ENCODE measurements at places on chromosomes 6 and 20.
A peak's percentile ranks its signal among the peaks of the same experiment; 100 is the strongest.

DNA sequence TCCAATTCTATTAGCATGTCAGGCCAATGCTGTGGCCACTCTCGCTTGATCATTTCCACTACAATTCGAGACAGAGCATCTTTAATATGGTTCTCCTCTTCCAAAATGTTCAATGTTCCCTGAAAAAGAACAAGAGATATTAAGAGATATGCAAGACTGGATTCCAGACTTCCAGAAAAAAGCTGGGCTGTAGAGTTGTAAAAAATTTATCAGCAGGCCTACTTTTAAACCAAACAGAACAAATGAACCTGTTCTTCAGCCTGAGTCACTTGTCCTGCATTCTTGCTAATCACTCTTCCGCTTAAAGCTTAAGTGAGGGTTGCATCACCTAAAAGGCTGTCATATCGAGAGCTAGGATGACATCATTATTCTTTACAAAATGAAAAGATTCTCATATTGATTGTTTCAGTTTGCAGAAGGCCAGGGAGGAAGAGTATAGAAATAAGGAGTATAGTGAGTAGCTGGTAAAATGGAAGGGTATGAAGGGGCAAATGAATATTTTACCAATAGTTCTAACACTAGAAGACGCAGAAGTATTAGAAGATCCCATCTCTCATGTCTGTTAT is 4.9 kb downstream of the XPO5 start:
- DNase-seq: no peak

GRCh38 chr6:37625591-37626374 is 71.9 kb downstream of the MDGA1 start:
- DNase-seq: no peak

GRCh38 chr6:76381612-76382011 is 309.1 kb upstream of the IMPG1 start:
- DNase-seq: no peak

- DNase-seq: no peak
Observed at GRCh38 chr6:109449795-109450673, 5.5 kb downstream of the MICAL1 start.

DNA sequence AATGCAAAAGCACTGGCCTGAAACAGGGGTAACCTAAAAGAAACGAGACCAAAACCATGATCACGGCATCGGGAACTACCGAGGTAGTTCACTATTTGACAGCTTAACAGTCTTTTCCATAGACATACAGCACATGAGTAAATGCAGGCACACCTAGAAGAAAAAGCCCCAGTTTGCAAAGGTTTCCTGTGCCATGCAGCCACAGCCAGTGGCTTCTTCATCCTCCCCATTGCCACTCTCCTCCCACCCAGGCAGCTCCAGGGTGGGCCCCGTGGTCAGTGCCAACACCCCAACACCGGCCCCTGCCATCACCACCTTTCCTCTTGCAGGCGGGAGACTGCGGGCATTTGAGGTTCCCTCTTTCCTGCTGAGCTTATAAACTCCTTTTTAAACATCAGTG is 115.4 kb downstream of the SLC23A2 start:
- DNase-seq: no peak

DNA sequence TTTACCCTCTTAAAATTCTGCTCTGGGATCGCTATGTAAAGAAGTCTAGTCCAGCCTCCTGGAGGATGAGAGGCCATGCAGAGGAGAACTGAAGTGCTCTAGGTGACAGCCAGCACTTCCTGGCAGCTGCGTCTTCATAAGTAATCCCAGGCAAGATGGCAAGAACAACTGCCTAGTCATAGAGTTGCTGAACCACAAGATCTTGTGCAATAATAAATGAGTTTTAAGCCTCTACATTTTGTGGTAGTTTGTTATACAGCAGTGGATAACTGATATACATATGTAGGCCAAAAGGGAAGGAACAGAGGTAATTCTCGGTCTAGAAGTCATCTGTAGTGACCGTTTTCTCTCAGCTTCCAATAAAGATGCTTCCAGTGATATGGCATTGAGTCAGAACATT is 103.8 kb upstream of the FLRT3 start:
- no peak for DNase-seq

GRCh38 chr20:45311589-45312211 is 3.6 kb upstream of the MATN4 start:
- peak; percentile 37 for DNase-seq

DNA sequence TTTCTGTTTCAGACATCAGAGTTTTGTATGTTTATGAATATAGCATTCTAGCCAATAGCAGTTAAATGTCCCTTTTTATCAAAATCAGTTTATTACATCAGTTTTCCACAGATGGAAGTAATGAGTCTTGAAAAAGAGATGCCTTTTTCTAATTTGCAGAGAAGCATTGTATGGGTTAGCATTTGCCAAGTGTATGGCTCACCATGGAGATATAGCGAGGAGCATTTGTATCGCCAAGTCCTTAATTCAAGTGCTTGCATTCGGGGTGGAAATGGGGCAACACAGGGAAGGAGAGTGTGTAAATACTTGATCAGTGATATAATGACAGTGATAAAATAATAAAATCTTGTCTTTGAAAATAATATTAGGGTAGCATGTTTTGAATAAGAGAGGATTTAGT is 42.9 kb downstream of the TXLNB start:
- DNase-seq: no peak

GRCh38 chr6:105318660-105319059 is 84.2 kb downstream of the PREP start:
- DNase-seq: no peak

DNA sequence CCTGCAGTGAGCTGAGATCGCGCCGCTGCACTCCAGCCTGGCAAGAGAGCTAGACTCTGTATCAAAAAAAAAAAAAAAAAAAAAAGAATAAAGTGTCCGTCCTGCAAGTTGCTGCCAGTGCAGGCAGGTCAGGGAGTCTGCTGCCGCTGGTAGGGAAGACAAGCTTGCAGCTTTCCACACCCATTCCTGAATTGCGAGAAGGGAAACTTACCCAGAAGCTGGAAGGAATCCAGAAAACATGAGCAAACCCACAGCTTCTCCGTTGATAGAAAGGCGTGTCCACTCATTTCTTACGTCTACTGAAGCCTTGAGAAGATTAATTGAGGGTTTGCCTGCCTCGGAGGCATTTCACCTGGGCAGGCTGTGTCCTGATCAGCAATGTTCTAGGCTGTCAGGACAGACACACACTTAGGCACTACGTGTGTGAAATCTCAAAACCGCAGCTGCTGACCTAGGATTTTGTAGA is 61.6 kb upstream of the DSP start:
- peak; percentile 6 for DNase-seq

- DNase-seq: no peak
Observed at GRCh38 chr6:6752129-6752528, 163.6 kb downstream of the LY86 start.

DNA sequence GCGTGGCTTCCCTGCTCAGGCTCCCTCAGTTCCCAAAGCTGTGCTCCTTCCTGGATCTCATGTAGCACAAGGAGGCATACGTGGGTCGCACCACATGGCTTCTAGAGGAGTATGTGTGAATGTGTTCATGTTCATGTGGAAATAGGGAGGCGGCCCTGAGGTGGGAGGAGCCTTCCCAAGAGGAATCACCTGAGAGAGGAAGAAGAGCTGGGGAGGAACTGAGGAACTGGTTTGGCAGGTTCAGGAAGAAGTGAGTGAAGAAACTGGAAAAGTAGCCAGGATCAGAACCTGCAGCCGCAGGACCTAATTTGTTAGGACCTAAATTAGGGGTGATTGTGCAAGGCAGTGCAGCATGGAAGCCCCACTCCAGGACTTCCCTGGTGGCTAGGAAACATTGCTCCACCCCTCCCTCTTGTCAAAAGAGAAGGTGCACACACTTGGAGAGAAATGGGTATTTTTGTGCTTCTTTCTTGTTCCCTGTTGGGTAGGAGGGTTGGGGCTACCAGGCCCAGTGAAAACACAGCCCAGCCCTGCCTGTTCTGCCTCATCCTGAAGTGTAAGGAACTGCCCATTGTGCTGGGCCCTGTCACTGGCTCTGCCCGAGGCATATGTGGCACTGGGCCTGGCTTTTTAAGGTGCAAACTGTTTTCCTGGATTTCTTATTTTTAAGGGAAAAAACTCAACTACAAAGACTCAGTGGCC is 20.7 kb downstream of the SYNJ2 start:
- no peak for DNase-seq

DNA sequence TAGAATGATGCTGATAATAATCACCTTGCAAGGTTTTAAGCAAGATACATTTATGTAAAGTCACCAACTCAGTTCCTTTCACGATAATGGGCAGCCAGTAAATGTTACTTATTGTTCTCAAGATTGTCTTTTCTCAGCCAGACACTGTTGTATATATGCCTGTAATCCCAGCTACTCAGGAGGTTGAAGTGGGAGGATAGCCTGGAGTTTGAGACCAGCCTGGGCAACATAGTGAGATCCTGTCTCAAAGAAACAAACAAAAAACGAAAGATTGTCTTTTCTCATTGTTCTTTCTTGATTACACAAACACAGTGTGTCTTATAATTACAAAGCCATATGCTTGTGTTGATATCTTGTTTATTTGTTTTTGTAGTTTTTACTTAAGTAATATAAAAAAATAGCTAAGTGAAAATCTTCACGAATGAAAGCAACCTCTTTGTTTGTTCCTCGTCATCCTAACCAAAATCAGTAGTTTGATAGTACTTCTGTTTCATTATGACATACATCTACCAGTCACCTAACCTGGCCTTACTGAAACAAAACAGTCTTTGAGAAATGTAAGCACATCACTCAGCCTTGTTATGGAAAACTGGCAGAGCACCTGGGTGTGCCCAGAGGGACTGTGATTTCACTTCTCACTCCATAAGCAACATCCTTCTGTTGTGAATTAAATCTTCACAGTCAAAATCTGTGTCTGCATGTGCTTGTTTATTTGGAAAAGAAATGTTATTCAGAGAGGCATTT is 436.2 kb upstream of the SOX4 start:
- DNase-seq: no peak

GRCh38 chr6:1609648-1610496 is at the start of gene FOXC1:
Gene FOXC1, plus strand, starts transcription at chr6:1609915. Its CDS starts 531 bp downstream, at chr6:1610446.
- peak; percentile 97 for DNase-seq

DNA sequence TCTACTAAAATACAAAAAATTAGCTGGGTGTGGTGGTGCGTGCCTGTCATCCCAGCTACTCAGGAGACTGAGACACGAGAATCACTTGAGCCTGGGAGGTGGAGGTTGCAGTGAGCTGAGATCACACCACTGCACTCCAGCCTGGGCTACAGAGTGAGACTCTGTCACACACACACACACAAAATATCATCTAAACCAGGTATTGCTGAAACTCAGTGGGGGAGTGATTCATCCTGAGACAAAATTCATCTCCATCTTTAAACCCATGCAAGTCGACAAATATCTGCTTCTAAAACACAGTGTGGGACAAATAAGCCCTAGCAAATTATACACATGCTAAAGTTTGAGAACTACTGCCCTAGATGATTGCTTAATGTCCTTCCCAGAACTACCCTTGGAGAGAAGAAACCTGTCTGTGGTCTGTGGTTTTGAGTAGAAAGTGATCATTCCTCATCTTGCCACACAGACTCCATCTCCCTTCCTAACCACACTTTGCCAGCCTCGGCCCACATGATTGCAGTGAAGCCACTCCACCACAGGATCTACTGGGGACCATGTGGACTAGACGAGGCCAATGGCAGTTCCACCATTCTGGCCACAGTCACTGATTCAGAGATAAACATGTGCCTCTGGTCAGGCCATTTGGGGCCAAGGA is 130.3 kb downstream of the OPRM1 start:
- no peak for DNase-seq

- peak; percentile 79 for DNase-seq
Observed at GRCh38 chr6:107657755-107658461, 166.2 kb downstream of the SCML4 start.

DNA sequence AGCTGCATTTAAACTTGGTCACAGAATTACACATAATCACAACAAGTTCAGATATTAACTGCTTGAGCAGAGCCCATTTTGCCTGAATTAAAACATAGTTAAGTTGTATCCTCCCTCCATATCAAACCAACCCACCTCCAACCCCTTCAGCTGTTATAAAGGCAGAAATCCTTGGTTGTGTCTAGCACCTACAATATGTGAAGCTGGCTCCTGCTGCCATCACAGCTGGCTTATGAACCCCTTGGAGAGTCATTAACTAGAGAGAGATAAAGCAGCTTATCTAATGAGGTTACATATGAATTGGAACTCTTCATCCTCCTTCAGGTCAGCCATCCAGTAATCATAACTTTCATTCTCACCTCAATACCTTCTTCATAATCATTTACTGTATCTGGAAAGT is 101.8 kb downstream of the EPHA7 start:
- DNase-seq: no peak

DNA sequence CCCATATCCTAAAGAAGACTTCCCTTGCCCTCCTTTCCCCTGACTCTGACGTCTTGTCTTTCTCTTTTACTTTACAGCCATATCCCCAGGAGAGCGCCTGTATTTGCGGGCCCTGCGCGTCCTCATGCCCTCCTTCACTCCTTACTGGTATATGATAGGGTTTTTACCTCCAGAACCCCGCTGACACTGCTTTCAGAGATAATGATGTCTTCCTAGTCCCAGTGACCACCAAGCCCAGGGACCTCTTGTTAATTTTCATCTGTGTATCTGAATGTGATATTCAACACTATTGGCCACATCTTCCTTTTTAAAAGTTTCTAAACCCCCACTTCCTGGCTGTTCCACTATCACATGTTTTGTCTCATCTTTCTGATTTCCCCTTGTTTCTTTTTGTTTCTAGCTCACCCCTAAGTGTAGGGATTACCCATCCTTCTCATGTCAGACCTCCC is 102.0 kb downstream of the HIVEP1 start:
- no peak for DNase-seq

- DNase-seq: peak; percentile 59
Observed at GRCh38 chr20:19830211-19830785, 72.2 kb downstream of the RIN2 start.

- no peak for DNase-seq
Observed at GRCh38 chr20:44145131-44145775, 41.7 kb downstream of the JPH2 start.

DNA sequence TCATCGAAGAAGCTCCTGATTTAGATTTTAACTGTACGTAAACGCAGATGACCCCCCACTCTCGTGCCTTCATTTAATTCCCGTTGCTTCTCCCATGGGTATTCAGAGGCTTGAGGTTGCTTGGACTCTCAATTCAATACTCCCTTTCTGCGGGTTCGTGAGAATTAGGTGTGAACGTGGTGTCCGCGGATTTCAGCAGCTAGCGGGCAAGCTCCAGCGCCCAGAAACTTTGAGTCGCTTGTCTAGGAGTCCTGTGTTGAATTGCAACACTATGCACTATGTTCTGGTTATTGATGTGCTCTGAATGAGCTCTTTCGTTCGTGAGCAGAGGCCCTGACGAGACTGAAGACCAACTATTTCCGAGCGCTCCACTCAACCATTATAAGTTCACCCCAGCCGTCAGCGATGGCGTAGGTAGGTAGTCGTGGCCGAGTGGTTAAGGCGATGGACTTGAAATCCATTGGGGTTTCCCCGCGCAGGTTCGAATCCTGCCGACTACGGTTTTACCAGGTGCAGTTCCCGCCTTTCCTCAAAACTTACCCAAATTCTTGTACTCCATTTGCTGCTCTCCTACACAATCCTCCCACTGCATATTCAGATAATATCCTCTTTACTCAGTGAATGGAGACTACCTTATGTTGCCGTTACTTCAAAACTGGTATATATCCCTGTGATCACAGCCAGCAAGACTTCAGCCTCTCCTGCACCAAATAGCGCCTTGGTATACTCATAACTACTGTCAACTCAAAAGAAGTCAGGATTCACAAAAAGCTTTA is 72.6 kb upstream of the ZNF184 start:
- DNase-seq: peak; percentile 43

GRCh38 chr20:32434434-32434833 is 76.3 kb downstream of the ASXL1 start:
- DNase-seq: no peak

Measured in endothelial cell of umbilical vein (primary cell).